Activated CD4-positive, alpha-beta T cell treated with anti-CD3 and anti-CD28 coated beads for 24 hours (primary cell): ENCODE measurements at places on chromosomes 5 and 9.

DNA sequence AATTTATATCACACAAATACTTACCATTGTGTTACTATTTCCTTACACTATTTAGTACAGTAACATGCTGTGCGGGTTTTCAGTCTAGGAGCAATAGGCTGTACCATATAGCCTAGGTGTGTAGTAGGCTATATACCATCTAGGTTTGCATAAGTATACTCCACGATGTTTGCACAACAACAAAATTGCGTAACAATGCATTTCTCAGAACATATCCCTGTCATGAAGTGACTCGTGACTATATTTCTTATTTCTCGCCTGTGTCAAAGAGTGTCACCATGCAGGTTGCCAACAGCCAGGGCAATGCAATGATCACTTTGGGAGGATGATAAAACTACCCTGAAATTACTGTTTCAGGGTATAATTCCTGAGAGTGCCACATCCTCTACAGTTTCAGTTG lies 65.6 kb upstream of the CD180 start:
- no peak for DNase-seq

GRCh38 chr9:83935276-83935935 lies 14.2 kb upstream of the KIF27 start:
- no peak for DNase-seq

DNA sequence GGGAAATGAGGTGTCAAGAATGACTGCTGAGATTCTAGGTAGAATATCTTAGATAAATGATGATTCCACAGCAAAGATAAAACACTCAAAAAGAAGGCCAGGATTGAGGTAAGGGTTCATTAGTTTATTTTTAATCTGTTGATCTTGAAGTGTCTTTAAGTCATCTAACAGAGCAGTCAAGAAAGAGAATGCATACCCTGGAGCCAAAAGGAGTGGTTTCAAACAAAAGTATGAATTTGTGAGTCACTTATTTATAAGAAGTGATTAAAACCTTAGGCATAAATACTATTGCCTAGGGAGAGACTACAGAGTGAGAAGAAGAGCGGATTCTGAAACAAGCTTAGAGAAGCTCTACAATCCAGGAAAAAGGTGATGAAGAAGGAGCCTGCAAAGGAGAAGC lies 541.0 kb downstream of the DTWD2 start:
- DNase-seq, result no peak

DNA sequence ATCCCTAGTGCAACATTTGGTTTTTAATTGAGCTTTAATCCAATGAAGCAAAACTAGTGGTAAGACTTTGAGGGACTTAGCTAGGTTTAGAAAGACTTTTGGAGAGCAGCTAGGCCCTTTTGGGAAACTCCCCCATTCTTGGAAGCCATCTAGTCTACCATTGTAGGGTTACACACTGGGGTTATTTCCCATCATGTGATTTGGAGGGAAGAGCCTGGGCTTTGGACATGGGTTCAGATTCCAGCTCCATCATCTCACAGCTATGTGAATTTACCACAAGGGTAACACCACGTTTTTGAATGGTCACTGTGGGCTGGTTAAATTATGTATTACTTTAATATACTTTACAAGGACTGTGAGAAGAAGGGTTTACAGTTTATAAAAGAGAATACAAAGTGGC lies 18.3 kb upstream of the TNFSF15 start:
- DNase-seq, result no peak

DNA sequence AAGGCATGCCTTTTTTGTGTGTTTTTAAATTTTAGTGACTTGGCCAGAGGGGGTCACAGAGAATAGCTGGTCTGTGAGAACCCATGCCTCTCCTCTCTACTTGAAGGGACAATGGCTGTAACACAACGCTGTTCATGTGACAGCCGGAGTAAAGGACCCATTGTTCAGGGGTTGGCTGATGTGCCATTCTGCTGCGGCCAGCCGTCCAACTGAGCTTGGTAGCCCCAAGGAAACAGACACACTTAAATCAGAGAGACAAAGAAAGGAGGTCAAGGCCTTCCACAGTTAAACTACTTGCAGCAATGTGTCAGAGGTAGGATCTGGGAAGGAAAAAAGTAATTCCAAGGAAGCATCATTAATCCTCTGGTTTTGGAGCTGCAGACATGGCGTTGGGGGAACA lies 8.1 kb downstream of the MEGF10 start:
- DNase-seq, result no peak

GRCh38 chr5:5128766-5129165 lies 11.4 kb upstream of the ADAMTS16 start:
- no peak for DNase-seq

- DNase-seq, result no peak
Observed at GRCh38 chr9:35001285-35001677, 11.7 kb downstream of the DNAJB5 start.

DNA sequence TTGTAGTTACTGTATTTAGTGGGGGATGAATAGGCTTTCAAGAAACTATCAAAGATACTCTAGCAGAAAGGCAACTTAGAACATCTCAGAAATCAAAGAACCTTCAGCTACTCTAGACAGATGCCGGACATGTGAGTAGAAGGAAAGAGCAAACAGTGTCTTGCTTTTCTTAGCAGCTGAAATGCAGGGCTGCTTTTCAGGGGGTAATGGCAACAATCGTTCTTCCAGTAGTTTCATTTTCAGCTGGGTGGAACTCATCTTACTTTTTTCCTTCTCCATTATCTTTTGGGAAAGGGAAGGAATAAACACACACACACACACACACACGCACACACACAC lies 281.6 kb downstream of the CRB2 start:
- no peak for DNase-seq

GRCh38 chr5:115657881-115658233 lies 32.0 kb upstream of the TMED7 start:
- DNase-seq, result no peak

DNA sequence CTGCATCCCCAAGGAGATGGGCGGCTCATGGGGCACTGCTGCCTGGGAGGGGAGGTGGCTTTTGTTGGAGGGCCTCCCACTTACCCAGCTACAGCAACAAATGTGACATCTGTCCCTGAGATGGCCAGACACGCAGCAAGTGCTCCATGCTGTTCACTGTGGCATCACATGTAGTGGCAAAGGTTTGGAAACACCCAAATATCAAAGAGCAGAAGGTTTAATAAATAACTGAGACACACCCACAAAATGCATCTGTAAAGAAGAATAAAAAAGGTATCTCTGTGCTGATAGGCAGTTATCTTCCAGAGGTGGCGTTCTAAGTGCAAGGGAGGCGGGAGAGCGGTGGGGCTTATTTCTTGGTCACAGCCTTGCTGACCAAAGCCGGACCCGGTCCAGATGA lies 23.3 kb upstream of the CLPTM1L start:
- DNase-seq, result no peak

- no peak for DNase-seq
Observed at GRCh38 chr9:129330711-129331492, 152.8 kb upstream of the IER5L start.

GRCh38 chr5:170305016-170305645 lies 7.6 kb upstream of the LCP2 start:
- DNase-seq, result no peak

DNA sequence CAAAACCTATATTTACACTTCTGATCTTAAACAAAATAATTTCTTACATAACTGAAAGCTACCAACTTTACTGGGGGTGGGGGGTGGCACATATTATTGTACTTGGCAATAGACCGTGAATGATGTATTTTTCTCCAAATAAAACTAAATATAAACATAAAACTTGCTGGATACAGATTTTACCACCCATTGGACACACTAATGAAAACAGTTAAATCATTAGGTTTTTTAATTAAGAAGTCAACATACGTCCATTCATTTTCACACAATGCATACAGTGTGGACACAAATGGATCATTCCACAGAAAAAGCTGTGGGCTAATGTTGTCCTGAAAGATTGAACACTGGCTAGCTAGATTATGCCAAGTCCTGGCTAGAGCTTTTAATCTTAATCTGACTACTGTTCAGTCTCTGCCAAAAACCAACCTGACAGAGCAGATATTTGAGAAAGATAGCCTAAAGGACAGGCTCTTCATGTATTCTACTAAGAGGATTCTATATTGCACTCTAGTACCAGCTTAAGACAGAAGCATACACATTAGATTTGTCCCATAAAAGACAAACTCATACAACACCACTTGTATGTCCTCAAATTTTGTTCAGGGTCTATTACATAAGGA lies 118.1 kb downstream of the SIL1 start:
- DNase-seq, result no peak

DNA sequence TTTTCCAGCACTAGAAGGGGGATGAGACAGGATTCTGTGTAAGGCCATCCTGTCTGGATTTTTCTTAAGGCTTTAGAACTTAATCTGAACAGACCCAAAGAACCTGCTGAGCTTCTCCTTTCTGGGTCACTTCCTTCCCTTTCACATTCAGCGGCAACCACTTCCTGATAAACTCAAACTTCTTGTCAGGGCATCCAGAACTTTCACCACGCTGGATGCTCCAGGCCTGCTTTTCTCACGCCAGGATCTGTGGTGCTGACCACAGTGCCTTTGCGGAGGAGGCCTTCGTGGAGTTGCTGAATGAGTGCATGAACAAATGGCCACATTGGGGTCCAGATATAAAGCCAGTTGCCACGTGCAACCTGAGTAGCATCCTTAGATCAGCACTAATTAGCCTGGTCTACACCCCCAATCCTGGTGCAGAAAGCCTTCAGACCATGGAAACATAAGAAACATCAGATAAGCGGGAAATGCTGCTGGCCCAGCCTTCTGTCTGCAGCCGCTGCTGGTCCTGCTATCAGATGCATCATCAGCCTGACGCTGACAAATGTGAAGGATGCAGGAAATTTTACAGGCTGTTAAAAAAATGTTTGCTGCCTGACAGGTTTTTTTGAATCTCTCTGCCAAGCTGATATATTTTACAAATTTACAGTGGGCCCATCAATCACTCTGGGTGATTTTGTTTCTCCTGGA lies 75.3 kb upstream of the BARHL1 start:
- no peak for DNase-seq

GRCh38 chr5:132472431-132472830 lies 18.1 kb downstream of the IRF1 start:
- DNase-seq, result no peak

GRCh38 chr5:134409321-134409720 lies 2.4 kb downstream of the CDKN2AIPNL start:
- DNase-seq, result no peak

- DNase-seq, result no peak
Observed at GRCh38 chr5:141533897-141534296, 45.0 kb downstream of the PCDHGC5 start.

DNA sequence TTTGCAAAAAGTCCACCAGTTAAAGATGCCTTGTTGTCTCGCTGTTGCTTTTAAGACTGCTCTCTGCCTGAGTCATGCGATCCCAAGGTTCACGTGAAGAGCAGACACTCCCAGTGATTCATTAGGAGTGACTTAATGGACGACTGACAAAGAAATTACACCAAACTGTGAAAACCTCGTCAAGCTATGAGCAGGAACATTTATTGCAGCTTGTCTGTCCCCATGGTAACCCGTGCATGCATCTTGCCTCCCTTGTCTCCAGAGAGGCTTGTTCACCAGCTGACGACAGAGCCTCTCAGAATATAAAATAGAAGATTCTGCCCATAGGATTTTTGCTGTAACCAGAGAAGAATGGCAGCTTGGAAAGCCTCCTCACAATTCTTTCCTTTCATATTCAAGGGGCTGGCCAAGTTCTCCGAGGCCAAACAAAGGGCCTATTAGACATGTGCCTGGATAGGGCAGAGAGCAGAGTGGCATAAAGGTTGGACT lies 352.7 kb downstream of the SPOCK1 start:
- no peak for DNase-seq

DNA sequence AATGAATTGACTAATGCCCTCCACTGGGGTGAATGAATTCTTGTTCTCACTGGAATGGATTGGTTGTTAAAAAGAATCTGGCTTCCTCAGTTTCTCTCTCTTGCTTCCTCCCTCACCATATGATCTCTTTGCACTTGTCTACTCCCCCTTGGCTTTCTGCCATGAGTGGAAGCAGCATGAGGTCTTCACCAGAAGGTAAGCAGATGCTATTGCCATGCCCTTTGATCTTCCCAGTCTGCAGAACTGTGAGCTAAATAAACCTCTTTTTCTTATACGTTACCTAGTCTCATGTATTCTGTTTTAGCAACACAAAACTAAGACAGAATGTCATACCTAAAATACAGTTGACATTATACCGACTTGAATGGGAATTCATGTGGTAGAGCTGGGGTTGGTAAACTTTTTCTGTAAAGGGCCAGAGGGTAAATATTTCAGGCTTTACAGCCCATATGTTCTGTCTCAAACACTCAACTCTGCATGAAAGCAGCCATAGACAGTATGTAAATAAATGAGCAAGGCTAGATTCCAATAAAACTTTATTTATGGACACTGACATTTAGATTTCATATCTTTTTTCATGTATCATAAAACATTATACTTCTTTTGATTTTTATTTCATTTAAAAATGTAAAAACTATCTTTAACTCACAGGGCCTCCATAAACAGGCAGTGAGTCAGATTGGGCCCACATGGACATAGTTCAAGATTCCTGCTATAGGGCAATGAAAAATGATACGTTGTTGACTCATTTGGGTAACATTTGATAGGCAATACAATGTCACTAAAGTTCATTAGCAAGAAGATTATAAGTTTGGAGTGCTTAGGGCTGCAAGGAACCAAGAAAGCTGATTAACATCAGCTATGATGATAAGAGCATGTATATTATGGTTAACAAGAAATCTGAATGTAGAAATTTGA lies 79.4 kb upstream of the TLE4 start:
- no peak for DNase-seq

- no peak for DNase-seq
Observed at GRCh38 chr5:145221416-145221815, 613.7 kb downstream of the PRELID2 start.

DNA sequence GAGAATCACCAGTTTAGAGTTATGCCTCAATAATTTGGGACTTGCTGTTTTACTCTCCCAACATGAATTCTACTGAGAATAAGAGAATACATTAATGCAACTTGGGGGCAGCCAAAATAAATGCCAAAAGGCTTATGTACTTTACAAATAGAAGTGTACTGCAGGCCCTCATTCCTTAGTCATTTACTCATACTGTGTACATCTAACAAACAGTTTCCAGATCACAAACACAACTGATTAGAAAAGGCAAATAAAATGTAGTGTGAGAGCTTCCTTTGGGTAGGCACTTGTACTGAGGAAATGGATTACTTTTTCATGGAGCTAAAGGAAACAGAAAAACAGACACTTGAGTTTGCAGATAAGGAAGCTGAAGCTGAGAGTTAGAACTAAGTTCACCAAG lies 12.6 kb downstream of the ANKDD1B start:
- no peak for DNase-seq

GRCh38 chr5:2433086-2433485 lies 318.4 kb downstream of the IRX2 start:
- no peak for DNase-seq
